Uterus (tissue), 4 donors: ENCODE measurements at places on chromosomes 5 and 9. TPM values are rescaled to one million over a fixed set of nuclear protein-coding genes. Genes with fewer than 3 reads are reported as not detected.

The SPINK7 gene
- total RNA-seq = not detected

The DMGDH gene
- total RNA-seq = 2.8 TPM

The LCN15 gene
- not detected for total RNA-seq

The PHF19 gene
- 76.3 TPM for total RNA-seq

The C9orf57 gene
- total RNA-seq = not detected

The ACER2 gene
- total RNA-seq = 8.0 TPM

GRCh38 chr9:87676976-87677775 is 48.7 kb upstream of the CTSL start:
- no peak overlapping the region for H3K27ac ChIP-seq
- H3K36me3 ChIP-seq = no peaks in the 10 kb centered on the region
- no peak for DNase-seq
- no peaks in the 10 kb centered on the region for H3K4me1 ChIP-seq
- H3K27me3 ChIP-seq = no peaks in the 10 kb centered on the region

DNA sequence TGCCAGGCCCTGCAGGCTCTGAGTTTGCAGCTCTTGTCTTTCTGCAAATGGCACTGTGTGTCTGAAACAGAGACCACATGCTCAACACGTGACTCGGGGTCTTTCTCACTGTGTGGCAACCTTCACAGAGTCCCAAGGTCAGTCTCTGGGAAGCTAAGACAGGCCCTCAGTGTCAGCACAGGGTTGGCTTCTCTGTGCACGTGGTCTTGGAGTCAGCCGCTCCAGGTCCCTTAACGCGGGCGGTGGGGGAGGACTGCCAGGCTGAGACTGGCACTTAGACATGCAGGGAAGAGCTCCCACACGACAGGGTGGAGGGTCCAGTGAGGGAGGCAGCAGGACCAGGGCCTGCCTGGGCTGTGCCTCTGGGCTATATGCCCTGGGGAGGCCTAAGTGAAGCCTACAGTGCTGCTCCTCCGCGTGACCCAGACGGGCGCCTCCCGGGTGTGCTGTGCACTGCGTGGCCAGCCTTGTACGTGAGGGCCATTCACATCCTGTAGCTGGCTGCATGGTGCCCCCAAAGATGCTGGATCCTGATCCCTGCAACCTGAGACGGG is 76.8 kb downstream of the ADAMTS2 start:
- H3K27ac ChIP-seq = peak overlapping the region; percentile 89
- DNase-seq = peak; percentile 13
- no peaks in the 10 kb centered on the region for H3K27me3 ChIP-seq
- H3K36me3 ChIP-seq = no peaks in the 10 kb centered on the region
- no peak overlapping the region for H3K4me3 ChIP-seq

- peak overlapping the region; percentile 93 for H3K27ac ChIP-seq
- H3K36me3 ChIP-seq = no peaks in the 10 kb centered on the region
- H3K27me3 ChIP-seq = no peaks in the 10 kb centered on the region
- no peak overlapping the region for H3K4me3 ChIP-seq
Measured at GRCh38 chr5:151740958-151741373, 17.5 kb downstream of the ATOX1 start.

GRCh38 chr9:70120834-70121510 is 77.3 kb downstream of the MAMDC2 start:
- no peaks in the 10 kb centered on the region for H3K27me3 ChIP-seq
- DNase-seq = peak; percentile 67
- no peaks in the 10 kb centered on the region for H3K4me1 ChIP-seq
- no peak overlapping the region for H3K4me3 ChIP-seq

GRCh38 chr5:17290540-17290974 is 73.1 kb downstream of the BASP1 start:
- DNase-seq = no peak
- H3K27me3 ChIP-seq = no peaks in the 10 kb centered on the region
- H3K27ac ChIP-seq = no peak overlapping the region
- H3K4me3 ChIP-seq = no peak overlapping the region
- H3K4me1 ChIP-seq = no peaks in the 10 kb centered on the region

DNA sequence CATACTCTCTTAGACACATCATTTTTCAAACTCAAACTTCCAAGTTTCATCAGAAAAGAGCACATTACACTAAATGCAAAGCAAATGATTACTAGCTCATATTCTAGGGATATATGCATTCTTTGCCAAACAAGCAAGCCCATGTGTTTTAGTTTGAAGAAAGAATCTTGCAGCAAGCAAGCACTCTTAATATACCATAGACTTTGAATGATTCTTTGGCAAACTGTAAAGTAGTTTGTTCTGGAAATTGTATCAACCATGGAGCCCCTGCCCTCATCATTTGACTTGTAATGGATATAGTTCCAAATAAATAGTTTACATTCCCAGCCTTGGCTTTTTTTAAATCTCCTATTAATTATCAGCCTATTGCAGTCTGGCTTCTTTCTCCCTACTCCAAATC is 325.2 kb downstream of the NR2F1-AS1 start:
- no peaks in the 10 kb centered on the region for H3K4me1 ChIP-seq
- no peaks in the 10 kb centered on the region for H3K27me3 ChIP-seq
- no peaks in the 10 kb centered on the region for H3K36me3 ChIP-seq
- no peak overlapping the region for H3K4me3 ChIP-seq
- no peak for DNase-seq

DNA sequence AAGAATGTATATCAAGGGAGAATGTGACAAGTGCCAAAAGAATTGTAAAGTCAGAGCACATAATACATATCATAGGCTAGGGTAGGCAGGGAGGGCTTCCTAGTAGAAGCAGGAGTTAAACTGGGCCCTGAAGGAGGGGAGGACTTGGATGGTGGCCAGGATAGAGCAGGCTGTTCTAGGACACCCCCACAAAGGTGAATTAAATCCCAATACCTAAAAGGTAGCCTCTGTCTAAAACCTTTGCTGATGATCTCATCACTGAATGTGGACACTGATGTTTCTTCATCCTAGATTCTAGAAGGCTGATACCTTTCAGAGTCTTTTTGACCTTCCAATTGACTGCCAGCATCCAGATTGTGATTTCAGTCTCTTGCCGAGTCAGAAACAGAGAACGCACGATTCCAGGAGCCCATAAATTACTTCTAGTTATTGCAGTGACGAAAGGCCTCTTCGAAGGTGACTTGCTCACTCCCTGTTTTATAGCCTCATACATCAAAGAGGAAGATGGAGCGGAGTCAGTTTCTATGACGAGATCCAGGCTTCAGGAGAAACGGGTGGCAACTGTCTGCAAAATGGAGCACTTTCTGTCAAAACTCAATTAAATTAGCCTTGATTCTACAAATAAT is 43.2 kb downstream of the KIF4B start:
- H3K4me3 ChIP-seq = no peak overlapping the region
- no peaks in the 10 kb centered on the region for H3K36me3 ChIP-seq
- no peaks in the 10 kb centered on the region for H3K27me3 ChIP-seq
- H3K4me1 ChIP-seq = no peaks in the 10 kb centered on the region
- no peak overlapping the region for H3K27ac ChIP-seq
- no peak for DNase-seq

DNA sequence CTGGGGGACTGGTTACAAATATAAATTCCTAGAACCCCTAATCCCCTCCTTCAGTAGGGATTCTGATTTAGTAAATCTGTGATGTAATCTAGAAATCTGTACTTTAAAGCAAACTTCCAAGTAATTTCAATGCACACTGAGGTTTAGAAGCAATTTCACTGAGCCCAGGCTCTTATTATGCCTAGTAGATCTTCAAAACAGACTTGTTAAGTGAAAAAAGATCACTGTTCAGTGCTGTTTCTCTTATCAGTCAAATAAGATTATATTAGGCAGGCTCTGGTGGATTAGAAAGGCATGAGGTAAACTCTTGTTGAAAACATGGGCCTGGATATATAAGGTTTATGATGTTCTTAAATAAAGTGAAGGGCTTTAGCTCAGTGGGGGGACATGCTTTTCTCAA is 293.9 kb downstream of the ADGRV1 start:
- no peaks in the 10 kb centered on the region for H3K4me1 ChIP-seq
- no peaks in the 10 kb centered on the region for H3K27me3 ChIP-seq
- no peak for DNase-seq
- H3K4me3 ChIP-seq = no peak overlapping the region

DNA sequence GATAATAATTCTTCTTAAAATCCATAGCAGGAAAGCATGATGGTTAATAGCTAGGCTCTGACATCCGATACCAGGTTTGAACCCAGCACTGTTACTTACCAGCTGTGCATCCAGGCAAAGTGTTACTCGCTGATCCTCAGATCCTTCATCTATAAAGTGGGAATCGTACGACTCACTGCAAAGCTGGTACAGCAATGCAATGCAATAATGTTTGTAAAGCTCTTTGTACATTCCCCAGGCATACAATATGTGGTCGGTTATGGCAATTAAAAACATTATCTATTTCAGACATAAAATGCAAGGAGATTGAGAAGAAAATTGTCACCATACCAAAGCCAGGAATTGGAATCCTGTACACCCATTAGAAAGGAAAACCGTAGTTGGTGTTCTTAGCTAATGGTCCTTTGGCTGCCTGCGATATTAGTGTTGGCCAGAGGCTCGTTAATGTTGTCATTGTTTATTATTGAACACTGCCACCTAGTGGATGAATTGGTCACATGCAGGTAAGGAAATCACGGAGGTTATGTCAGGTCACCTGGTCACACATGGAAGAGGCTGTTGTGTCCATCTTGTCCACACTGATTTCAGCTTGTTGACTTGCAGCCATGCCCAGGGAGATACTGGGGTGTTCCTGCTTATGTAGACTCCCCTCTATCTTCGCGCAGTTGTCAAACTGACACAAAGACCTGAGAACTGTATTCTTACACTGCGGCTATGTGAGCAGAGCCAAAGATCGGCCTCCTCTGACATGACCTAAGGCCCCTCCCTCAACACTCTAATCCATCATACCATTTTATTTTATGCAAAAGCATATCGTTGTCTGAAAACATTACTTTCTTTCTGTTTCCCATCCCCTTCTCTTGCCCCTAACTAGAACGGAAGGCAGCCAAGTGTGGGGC is 87.5 kb upstream of the PPP2R2B start:
- H3K27ac ChIP-seq = no peak overlapping the region
- no peaks in the 10 kb centered on the region for H3K36me3 ChIP-seq
- peak; percentile 24 for DNase-seq
- H3K4me3 ChIP-seq = no peak overlapping the region
- H3K27me3 ChIP-seq = no peaks in the 10 kb centered on the region

GRCh38 chr5:177557041-177557647 is 2.8 kb upstream of the FAM193B start:
- H3K27ac ChIP-seq = no peak overlapping the region
- H3K4me1 ChIP-seq = peaks cover 7% of the 10 kb centered on the region
- no peaks in the 10 kb centered on the region for H3K27me3 ChIP-seq
- DNase-seq = no peak
- H3K4me3 ChIP-seq = no peak overlapping the region

DNA sequence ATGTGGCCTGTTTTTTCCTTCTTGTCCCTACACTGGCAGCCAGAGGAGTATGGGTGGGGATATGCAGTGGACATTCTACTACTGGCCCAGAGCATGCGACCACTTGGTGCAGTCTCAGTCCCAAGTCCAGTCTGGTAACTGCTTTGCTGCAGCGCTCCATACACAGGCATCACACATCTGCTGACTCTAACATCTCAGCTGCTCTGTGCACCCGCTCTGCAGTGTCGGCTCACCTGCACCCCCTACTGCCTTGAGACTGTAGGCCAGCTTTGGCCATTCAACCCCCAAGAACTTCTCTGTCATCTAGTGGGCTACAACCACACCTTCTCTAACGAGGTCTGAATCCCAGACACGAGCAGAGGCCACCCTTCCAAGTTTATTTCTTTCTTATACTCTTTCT is 46.4 kb upstream of the SLCO6A1 start:
- no peak for DNase-seq
- H3K4me1 ChIP-seq = no peaks in the 10 kb centered on the region
- H3K27ac ChIP-seq = no peak overlapping the region
- no peaks in the 10 kb centered on the region for H3K27me3 ChIP-seq
- H3K4me3 ChIP-seq = no peak overlapping the region

DNA sequence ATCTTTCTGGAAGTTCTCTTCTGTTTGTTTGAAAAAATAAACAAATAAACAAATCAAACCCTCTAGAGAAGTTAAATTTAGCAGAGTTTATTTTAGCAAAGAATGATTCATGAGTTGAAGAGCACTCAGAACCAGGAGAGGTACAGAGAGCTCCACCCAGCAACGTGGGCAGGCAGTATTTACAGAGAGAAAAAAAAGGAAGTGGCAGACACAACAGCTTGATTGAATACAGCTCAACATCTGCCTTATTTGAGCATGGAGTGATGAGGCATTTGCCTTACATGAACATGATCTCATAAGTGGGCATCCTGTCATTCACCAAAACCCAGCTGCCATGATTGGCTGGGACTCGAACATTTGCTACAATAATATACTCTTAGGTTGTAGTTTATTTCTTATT is 381.6 kb upstream of the ADAMTS16 start:
- DNase-seq = no peak
- H3K4me1 ChIP-seq = no peaks in the 10 kb centered on the region
- no peaks in the 10 kb centered on the region for H3K36me3 ChIP-seq
- no peaks in the 10 kb centered on the region for H3K27me3 ChIP-seq
- H3K27ac ChIP-seq = no peak overlapping the region

- no peak for DNase-seq
- H3K36me3 ChIP-seq = no peaks in the 10 kb centered on the region
- H3K27ac ChIP-seq = no peak overlapping the region
Measured at GRCh38 chr9:77935211-77935610, 96.4 kb downstream of the GNAQ start.

DNA sequence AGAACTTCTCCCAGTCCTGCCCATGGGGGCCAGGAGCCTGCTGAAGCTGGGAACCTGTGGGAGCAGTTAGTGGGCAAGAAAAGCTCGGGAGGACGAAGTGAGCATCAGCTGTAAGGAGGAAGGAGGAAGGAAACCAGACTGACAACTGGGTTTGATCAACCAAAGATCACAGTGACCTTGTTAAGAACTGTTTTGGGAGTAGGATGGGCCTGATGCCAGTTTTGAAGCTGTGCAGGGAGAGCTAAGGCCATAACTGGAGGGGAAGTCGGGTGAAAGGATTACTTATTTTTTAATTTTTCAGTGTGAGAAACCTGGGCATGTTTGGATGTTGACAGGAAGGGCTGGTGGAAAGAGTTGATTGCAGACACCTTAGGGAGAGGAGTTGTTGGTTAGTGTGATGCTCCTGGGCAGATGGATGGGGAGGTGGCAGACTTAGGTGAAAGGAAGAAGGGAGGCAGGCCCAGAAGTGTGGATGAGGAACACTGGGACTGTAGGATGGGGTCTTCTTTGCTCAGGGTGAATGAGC is 58.3 kb upstream of the KLF4 start:
- peak overlapping the region; percentile 60 for H3K27ac ChIP-seq
- H3K36me3 ChIP-seq = no peaks in the 10 kb centered on the region
- no peak overlapping the region for H3K4me3 ChIP-seq
- DNase-seq = peak; percentile 57
- H3K4me1 ChIP-seq = no peaks in the 10 kb centered on the region

GRCh38 chr5:100108883-100109282 is 426.3 kb upstream of the FAM174A start:
- H3K4me3 ChIP-seq = no peak overlapping the region
- no peak overlapping the region for H3K27ac ChIP-seq
- no peaks in the 10 kb centered on the region for H3K4me1 ChIP-seq
- no peaks in the 10 kb centered on the region for H3K36me3 ChIP-seq
